ENCODE measurements at places on chromosomes 4 and X.

GRCh38 chr4:140103676-140104075 lies 50.3 kb downstream of the MAML3 start:
- DNase-seq = no peak

- no peak for DNase-seq
Observed at GRCh38 chrX:136198678-136199243, 51.4 kb downstream of the FHL1 start.

DNA sequence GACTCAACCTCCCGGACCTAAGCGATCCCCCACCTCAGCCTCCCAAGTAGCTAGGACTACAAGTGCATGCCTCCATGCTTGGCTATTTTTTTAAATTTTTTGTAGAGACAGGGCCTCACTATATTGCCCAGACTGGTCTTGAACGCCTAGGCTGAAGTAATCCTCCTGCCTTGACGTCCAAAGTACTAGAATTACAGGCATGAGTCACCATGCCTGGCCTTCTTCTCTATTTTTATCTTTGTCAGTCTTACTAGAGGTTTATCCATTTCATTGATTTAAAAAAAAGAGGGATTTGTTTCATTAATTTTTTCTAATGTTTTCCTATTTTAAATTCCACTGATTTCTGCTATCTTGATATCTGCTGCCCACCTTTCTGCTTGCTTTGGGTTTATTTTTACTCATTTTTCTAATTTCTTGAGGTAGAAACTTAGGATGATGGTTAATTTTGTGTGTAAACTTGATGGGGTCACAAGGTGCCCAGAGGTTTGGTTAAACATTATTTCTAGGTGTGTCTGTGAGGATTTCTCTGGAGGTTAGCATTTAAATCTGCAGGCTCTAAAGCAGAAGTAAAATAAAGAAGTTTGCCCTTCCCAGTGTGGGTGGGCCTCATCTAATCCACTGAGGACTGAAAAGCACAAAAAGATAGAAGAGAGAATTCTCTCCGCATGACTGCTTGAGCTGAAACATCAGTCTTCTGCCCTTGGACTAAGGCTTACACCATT lies 116.2 kb upstream of the DCLK2 start:
- no peak for DNase-seq

GRCh38 chr4:99356992-99357391 lies 4.4 kb upstream of the ADH1C start:
- DNase-seq = no peak

GRCh38 chrX:103356130-103356798 lies at the start of gene TCEAL9:
TSS of gene TCEAL9 (plus strand) at chrX:103356506. CDS start at chrX:103357685, 1,179 bp downstream.
- no peak for DNase-seq

DNA sequence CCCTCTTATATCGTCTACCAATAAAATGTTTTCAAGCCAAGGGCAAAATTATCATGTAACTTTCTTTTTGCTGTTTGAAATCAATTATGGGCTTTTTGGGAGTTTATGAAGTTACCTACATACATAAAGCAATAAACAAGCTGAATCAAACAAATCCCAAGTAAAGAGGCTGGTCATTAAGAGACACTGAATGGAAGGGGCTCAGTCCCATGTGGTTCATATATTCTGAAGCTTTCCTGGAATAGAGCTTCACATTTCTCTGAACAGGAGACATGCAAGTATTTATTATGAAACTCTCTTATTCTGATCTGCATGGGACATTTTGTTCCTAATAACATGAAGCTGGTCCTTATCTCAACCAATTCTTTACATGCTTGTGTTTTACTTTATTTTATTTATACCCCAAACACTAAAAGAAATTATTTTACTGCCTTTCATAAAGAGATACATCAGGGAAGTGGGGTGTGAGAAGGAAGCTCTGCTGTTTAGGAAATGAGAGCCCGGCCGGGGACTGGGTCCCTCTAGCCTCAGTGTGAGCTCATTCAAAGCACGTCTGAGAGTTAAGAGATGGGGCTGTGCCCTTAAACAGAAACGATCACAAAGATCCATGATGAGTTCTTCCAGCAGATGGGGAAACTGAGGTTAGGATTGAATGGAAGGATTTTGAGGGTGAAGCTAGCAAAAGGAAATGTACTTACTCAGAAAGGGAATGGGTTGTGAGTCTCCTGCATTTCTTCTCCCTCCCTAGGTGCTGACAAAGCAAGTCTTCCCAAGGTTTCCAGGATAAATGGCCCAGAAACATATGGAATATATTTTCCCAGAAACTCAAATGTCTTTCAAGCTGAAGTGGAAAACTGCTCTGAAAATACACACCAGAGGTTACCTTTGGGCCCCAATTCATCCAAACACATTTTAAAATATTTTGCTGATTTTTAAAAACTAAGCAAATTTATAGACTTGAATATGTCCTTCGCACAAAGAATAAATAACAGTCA lies 93.1 kb upstream of the LNX1 start:
- DNase-seq = no peak

GRCh38 chr4:187504974-187505797 lies 490.4 kb upstream of the ZFP42 start:
- no peak for DNase-seq

DNA sequence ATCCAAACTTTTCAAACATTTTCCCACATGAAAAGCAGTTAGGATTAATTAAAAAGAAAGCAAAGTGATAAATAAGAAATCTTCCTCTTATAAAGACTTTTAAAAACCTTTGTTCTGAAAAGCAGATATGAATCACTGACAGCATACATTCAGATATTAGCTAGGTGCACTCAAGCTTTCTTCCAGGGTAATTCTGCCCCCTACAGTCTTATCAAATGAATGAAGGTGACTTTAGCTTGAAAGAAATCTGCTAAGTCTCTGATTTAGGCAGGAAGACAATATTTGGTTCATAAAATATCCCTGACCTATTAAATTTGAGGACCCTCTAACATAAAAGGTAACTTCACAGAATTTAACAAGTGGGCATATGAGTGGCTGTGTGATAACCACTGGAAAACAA lies 209.1 kb upstream of the FAM47A start:
- DNase-seq = no peak

Measured in activated T-helper 1 cell treated with Interleukin-2 at 50 U/mL for 16 hours (primary cell).